Naive thymus-derived CD4-positive, alpha-beta T cell (primary cell): ENCODE measurements at places on chromosomes 4 and X.

- no peak for DNase-seq
These were observed 5.7 kb downstream of the SPON2 start for GRCh38 chr4:1166509-1167243.

DNA sequence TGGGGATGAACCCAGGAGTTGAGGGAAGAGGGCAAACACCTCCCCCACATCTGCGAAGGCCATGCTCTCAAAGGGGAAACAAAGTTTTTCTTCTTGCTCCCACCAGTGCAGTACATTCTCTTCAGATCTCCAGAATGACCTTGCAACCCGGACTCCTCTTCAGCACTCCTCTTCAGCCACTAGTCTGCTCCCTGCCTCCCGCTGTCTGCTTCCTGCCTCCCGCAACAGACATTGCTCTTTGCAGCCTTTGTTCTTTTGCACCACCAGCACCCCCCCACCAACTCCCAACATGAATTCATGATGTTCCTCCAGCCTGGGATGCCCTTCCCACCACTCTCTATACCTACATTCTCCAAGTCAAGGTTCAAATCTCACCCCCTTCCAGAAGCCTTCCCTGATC, 32.1 kb downstream of the UTP14A start:
- DNase-seq, result no peak

DNA sequence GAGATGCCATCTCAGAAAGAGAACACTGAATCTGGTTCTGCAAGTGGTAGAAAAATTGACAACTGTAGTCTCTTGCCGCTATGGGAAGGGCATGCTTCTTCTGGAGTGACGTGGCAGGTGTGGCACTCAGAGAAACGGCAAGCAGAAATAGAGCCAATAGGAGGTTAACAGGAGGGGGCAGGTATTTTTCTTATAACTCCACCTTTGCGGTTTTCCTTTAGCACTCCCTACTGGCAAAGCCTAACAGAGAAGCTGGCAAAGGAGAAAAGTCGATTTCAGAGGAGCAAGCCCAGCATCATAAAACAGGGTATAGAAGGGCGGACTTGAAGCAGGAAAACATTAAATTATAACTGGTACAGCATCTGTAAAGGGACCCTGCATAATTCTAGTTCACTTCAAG, 1382.2 kb downstream of the PCDH18 start:
- DNase-seq, result no peak

GRCh38 chrX:7132335-7133049, 15.0 kb upstream of the STS start:
- no peak for DNase-seq

DNA sequence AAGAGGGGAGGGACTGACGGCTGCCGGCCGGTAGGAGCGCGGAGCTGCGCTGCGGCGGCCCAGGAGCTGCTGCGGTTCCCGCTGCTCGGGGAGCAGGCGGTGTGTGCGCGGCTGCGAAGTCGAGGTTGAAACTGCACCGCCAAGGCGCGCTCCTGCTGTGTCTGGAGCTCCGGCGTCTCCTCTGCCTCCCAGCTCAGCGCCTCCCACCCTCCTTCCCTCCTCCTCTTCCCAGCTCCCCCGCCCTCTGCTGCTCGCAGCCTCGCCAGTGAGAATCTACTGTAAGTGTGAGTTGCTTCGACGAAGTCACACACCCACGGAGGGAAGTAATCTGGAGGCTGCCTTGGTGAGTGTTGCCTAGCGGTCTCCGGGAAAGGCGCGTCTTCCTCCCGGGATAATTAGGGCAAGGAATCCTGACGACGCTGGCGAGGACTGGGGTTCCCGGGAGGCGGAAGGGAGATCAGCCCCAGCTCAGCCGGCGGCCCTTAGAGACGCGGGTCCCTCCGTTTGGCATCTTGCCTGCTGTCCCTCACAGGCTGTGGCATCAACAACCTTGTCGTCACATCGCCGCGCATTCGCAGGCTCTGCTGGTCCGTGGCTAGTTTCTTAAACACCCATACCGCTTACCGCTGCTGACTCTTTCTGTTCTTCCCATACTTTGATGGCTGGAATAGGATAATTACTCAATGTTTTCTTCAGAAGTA, at the start of gene EPHA5:
TSS of gene EPHA5 (minus strand) at position 159 of the 701 bp plus-strand sequence. CDS start 747 bp downstream, outside the sequence.
- DNase-seq, result no peak
